Fibroblast of pulmonary artery (primary cell): ENCODE measurements at places on chromosomes 6 and 20.

DNA sequence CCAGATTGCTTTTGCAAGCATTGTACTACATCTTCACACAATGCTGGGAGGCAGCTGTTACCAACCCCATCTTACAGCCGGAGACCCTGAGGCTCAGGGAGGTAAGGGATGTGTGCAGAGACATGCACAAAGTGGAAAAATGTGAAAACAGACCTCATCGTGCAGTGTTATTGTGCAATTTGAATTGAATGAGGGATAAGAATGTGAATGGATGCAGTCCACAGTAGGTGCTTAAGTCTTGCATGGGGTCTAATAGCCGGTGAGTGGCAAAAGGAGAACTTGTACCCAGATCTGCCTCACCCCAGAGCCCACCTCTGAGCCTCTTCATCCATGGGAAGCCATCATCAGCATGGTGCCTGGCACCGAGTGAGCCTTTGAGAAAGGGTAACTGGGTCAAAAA is 42.1 kb downstream of the SLC52A3 start:
- no peak for DNase-seq

- peak; percentile 23 for DNase-seq
Measured at GRCh38 chr6:31737315-31737990, 1.1 kb upstream of the CLIC1 start.

DNA sequence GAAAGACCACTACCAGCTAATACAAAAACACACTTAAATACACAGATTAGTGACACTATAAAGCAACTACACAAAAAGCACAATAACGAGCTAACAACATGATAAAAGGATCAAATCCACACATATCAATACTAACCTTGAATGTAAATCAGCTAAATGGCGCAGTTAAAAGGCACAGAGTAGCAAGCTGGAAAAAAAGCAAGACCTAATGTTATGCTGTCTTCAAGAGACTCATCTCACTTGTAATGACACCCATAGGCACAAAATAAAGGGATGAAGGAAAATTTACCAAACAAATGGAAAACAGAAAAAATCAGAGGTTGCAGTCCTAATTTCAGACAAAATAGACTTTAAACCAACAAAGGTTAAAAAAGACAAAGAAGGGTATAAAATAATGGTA is 86.3 kb downstream of the NUS1 start:
- no peak for DNase-seq

GRCh38 chr6:166903500-166903899 is 52.9 kb downstream of the RNASET2 start:
- no peak for DNase-seq

GRCh38 chr6:119138906-119139541 is 60.6 kb upstream of the FAM184A start:
- no peak for DNase-seq

- DNase-seq, result no peak
Measured at GRCh38 chr6:10205120-10205519, 209.8 kb downstream of the TFAP2A start.

DNA sequence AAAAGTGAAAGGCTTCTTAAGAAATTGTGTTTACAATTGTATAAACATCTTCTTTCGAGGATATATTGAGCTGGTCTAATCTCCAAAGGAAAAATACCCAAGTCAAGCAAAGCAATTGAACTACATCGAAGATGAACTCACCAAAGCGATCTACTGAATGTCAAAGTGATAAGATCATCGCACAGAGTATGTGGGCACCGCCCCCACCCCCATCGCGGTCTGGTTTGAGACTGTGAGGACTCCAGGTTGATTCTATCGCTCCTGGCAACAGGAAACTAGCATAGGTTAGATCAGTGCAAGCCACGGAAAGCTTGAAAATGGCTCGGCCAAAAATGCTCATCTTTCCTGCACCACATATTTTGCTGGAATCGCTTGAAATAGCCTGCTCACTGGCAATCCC is 133.2 kb upstream of the RPS6KA2 start:
- DNase-seq, result no peak

DNA sequence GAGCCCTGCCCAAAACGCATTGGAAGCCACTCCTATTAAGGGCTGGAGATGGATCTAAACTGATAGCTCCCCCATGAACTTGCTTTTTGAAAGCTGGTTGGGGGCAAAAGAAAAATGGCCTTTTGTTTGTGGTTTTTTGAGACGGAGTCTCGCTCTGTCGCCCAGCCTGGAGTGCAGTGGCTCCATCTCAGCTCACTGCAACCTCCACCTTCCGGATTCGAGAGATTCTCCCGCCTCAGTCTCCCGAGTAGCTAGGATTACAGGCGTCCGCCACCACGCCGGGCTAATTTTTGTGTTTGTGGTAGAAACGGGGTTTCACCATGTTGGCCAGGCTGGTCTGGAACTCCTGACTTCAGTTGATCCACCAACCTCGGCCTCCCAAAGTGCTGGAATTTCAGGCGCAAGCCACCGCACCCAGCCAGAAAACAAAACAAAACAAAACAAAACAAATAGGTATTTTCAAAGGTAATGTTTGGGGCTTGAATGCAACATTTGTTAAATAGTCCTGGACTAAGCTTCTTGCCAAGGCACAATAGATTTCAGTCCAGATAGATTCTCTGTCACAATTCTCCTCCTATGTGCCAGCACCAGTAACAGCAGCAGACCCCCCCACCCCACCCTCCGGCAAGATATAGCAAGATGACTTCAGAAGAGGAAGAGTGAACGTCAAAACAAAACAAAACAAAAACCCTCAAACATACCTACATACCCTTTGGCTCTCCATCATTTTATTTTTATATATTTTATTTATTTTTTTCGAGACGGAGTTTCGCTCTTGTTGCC is 26.5 kb upstream of the ABT1 start:
- DNase-seq, result no peak

GRCh38 chr6:128000363-128000762 is 99.5 kb upstream of the THEMIS start:
- peak; percentile 10 for DNase-seq

DNA sequence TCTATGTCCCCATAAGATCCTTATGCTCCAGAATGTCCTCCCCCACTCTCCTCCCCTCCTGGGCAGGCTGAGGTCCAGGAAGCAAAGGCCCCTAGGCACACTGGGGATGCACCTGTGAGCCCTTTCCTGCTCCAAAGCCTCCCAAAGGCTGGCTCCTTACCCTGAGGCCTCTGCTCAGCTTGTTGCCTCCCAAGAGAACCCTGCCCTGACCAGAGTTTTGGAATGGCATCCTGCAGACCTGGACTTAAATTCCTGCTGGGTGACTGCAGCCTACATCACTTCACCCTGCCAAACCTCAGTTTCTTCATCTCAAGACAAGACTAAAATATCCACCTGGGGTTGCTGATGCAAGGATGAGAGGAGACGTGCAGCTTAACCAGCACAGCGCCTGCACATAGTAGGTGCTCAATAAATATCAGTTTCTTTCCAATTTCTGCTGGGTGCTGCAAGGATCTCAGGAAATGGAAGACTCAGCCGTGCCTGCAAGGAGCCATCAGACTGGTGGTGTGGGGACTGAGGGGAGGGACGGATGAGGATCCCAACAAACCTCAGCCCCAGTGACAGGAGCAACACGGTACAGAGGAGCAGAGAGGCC is 2.1 kb upstream of the LBP start:
- no peak for DNase-seq

GRCh38 chr6:42973926-42974325 is 5.1 kb downstream of the PEX6 start:
- DNase-seq, result no peak

DNA sequence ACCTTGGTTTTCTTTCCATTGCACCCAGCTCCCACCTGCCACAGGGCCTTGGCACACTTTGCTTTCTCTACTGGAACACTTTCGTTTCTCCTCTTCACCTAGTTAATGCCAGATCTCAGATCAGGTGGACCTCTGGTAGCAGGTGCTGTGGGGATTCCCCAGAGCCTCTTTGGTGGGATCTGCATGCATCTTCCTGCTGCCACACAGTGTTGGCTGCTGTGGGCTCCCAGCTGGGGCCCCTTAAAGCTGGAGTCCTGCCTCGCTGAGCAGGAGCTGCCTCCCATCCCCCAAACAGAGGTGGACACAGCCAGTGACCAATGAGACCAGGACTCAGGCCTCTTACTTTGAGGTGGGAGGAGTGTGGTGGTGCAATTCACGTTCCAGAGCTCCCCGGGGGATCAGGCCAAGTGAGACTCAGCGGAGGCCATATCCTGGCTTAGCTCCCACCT is 28.4 kb downstream of the CEBPB start:
- DNase-seq, result peak; percentile 59

DNA sequence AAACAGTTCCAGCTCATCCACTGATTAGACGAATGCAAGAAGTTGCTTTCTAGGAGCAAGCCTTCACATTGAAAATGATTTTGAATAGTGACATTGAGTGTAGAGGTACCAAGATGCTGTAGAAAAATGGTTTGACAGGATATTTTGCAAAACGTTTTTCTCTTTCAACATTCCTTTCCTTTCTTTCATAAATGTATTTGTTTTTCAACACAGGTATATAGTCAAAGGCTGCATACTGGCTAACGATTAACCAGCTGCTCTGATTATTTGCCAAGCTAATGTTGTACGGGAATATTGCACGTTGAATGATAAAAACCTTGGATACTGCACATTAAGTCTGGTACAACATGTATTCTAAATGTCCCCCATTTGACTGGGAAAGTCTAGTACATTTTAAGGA is 78.8 kb upstream of the TENT5A start:
- no peak for DNase-seq

DNA sequence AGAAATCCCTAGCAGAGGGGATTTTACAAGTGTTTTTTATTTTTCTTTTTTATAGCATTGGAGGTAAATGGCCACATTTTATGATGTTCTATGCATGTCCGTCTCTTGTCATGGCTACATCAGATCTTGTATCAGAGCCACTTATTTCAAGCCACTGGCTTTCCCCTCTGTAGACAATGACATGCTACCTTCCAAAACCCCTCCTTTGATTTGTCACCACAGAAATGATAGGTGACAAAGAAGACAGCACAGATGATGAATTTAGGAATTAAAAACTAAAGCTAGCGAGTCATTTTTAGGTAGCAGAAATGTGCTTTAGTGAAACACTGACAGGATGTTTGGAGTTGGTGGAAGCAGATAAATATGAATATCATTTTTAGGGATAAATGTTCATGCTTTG is 20.8 kb downstream of the PLCB1 start:
- no peak for DNase-seq

DNA sequence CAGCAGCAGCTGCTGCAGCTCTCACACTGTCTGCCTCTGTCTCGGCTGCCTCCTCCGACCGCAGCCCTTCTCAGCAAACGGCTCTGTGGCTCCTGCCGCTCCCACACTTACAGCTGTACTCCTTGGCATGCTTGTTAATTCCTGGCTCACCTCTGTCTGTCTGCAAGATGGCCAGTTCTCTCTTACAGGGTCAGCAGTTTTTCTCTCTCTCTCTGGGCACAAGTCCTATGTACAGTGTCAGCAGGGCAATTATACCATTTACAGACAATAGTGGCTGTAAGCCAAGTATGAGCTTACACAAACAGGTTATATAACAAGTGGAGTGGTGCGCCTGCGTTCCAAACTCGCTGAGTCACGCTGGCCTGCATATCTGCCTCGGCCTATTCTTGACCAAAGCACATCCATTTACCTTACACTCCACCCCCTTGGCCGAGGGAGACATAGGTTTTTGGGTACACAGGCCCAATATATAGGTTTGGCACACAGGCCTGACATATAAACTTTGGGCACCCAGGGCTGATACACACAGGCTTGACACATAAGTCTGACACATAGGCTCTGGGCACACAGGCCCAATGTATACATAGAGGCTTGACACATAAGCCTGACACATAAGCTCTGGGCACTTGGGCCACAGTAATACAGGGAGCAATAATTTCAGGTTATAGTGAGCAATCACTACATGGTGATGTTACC is 4.4 kb downstream of the ZKSCAN3 start:
- DNase-seq, result peak; percentile 83

- peak; percentile 40 for DNase-seq
Measured at GRCh38 chr20:11403711-11404110, 514.0 kb upstream of the BTBD3 start.

DNA sequence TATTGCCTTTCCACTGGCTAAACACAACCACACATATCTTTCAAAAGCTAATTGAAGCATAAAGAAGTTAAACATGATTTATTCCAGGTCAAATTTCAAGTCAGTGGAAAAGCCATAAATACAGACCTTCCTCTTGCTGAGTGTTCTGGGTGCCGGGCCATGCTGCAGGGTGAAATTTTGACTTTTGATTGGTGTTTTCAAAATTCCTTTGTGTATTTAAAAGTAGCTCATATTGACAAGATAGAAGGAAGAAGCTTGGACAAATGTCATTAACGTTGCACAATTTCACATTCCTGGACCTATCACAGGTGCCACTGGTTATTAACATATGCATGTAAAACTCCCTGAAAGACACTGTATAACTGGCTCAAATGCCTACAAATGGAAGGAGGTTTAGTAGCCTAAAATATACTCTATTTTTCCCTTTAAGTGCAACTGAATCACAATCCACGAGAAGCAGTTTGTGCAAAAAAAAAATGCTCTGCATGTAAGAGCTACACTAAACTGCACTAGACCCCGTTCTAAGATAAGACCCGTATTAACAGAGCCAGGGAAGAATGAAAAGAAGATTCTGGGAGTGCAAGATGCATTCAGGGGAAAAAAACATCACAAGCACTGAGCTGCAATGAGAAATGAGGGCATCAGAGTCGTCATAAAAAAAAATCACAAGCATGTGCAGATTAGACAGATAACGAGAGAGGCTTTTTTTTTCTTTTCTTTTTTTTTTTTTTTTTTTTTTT is 30.4 kb downstream of the ATXN1 start:
- DNase-seq, result no peak

DNA sequence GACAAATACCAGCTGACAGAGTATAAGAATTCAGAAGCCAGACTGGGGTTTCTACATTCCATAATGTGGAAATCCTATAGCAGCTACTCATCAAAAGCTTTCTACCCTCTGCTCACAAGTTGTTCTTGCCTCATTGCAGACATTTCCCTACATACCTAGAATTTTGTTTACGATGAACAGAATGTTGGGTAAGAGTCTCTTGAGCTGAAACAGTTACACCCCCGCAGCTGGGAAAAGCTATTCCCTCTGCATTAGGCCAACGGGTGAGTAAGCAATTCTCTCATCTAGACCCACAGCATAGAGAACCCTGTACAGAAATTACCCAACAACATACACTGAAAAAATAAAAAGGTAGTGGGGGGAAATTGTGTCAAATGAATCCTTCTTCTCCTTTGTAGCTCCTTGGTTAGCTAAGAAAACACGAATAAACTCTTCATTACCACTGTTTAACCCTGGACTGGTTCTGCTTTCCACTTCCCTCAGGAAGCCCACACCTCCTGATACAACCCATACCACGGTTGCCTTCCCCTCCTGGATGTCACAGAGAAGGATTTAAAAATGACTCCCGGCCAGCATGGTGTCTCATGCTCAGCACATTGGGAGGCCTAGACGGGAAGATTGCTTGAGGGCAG is 215.0 kb upstream of the SHLD1 start:
- DNase-seq, result peak; percentile 98

GRCh38 chr6:12899046-12899833 is 182.7 kb downstream of the PHACTR1 start:
- DNase-seq, result no peak
